ENCODE measurements at places on chromosomes 3 and 15. TPM values are rescaled to one million over a fixed set of nuclear protein-coding genes. Genes with fewer than 3 reads are reported as not detected.

UCN2 gene
- 0.14 TPM for polyA plus RNA-seq

IGF2BP2 gene
- 7.4 TPM for polyA plus RNA-seq

PLA2G4D gene
- 0.20 TPM for polyA plus RNA-seq

CFAP91 gene
- 7.4 TPM for polyA plus RNA-seq

DIPK2A gene
- 18.4 TPM for polyA plus RNA-seq

PRRT3 gene
- polyA plus RNA-seq = 10.0 TPM

GP5 gene
- polyA plus RNA-seq = 0.05 TPM

CLDN1 gene
- polyA plus RNA-seq = 6.1 TPM

OIP5 gene
- 41.7 TPM for polyA plus RNA-seq
